CD4-positive, alpha-beta T cell treated with Interleukin-6 at 100 ng/mL for 8 hours (primary cell): ENCODE measurements at places on chromosomes 7 and 10.

- DNase-seq = no peak
Measured at GRCh38 chr7:125573126-125573525, 643.5 kb upstream of the POT1 start.

DNA sequence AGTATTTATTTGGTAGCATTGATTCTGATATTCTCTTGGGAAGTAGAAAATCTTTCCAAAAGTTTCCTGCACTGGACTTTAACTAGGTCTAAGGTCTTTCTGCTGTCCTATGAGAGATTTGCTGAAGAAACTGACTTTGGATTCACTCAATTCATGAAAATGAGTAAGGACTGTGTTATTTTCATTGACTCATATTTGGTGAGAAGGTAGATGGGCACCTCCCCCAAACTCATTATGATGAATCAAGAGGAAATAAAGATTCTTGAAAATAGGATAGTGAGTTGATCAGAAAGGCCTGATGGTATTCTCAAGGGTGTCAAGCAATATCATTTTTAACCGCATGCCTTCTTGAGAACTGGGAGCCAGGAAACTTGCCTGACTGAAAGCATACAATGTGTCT lies 110.3 kb downstream of the RNF133 start:
- DNase-seq = no peak

GRCh38 chr7:20417260-20417659 lies 86.6 kb downstream of the ITGB8 start:
- DNase-seq = no peak

GRCh38 chr7:105219771-105220160 lies 169.0 kb downstream of the SRPK2 start:
- DNase-seq = no peak

DNA sequence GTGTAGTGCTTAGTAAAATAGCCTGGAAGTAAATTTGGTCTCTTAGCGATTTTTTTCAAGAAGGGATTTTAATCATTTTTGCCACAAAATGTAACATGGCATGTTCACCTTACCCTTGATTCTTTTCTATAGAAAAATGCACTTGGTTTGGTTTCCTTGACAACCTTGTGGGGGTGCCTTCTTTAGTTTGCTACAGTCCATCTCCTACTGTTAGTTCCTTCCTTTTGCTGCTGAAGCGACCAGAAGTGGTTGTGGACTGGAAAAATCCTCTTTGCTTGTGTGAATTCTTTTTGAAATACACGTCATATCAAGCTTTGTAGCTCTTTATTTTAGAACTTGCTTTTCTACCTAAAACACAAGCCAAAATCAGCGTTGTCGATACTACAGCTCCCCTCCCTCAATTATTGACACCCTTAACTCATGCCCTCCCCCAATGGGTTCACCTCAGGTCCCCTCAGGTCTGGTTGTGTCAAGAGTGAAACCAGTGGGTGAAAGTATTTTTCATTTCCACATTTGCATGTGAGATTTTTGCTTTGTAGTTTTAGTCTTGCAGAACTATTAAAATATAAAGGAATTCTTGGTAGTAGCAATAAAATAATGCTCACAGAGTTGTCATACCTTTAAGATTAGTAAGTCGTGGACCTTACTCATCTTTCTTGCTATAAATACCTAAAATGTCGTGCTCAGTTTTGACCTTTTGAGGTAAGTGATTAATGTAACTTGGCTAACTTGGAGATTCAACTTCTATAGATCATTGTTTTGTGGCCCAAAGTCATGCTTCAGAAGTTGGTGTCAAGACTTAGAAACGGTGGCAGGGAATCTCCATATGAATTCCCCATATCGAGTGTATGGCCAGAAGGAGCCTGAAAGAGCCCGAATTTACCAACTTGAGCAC lies 1.5 kb downstream of the ACTR3B start:
- no peak for DNase-seq

DNA sequence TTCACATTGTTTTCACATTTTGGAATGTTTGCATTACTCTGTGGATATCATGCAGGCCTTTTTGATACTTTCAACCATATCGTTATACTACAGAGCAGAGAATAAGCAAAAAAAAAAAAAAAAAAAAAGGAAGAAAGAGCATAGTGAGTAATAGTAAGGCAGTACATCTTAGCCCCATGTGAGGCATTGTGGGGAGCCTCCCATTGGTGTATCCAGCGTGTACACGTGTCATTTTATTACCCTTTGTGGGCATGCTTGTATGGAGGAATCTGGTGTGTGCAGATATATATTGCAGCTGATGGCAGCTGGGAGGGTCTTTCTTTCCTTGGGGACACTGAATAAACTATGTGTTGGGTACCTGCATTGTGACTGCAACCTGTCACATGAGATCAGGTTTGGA lies 19.6 kb downstream of the R3HCC1L start:
- DNase-seq = no peak

- peak; percentile 62 for DNase-seq
Measured at GRCh38 chr10:88582806-88583583, at the start of gene RNLS. Gene RNLS (minus strand): TSS chr10:88583318.

GRCh38 chr7:78379148-78379547 lies 580.6 kb downstream of the PHTF2 start:
- DNase-seq = no peak

DNA sequence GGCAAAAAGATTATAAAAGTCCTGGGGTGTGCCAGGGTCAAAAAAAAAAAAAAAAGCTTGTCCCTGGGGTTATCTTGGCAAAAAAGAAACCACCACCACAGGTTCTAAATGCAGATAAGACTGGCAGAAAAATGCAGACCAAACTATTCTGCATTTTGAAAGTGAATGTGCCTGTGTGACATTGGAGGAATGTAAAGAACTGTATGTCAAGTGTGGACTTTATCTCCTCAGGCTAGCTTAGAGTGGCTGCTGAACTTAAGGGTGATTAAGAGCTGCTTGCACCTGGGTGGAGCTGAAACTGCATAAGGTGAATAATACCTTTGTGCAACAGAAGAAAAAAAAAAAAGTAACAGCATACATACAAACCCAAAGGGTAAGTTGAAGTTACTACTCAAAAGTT lies 1.3 kb upstream of the NAPEPLD start:
- DNase-seq = no peak

DNA sequence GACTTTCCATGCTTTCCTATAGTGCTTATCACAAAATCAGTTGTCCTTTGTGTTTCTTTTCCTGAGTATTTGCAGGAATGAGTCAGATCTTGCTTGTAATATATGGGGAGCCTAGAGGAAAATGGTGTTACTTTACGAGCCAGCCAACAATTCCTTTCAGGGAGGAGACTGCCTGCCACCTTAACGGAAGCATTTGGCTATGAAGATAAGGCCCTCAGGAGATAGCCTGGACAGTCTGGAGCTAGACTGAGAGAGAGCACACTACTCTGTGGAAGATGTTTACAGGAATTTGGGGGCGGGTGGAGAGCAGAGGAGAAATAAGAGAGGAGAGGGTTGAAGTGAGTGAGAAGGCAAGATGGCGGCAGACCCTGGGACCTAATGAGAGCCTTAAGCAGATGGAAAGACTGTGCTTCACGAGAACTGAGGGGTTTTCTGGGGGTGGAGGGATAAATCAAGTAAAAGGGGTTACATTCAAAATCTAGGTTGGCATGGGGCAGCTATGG lies 126.3 kb downstream of the SNX10 start:
- DNase-seq = no peak

- DNase-seq = peak; percentile 52
Measured at GRCh38 chr7:151010307-151011096, 13.8 kb downstream of the ATG9B start.

GRCh38 chr7:95658676-95659075 lies 62.4 kb upstream of the PDK4 start:
- DNase-seq = no peak

GRCh38 chr7:106425017-106425719 lies 140.4 kb upstream of the NAMPT start:
- peak; percentile 9 for DNase-seq

GRCh38 chr7:100895956-100896731 lies 456 bp upstream of the ACHE start:
- no peak for DNase-seq

GRCh38 chr10:89301721-89302445 lies at the start of gene IFIT2:
Gene IFIT2 (plus strand): TSS chr10:89302046. CDS start chr10:89302124, 78 bp downstream.
- peak; percentile 43 for DNase-seq

GRCh38 chr10:71316056-71316785 lies 2.8 kb upstream of the SLC29A3 start:
- DNase-seq = no peak

GRCh38 chr10:32377458-32378259 lies 30.7 kb upstream of the EPC1 start:
- DNase-seq = peak; percentile 42

DNA sequence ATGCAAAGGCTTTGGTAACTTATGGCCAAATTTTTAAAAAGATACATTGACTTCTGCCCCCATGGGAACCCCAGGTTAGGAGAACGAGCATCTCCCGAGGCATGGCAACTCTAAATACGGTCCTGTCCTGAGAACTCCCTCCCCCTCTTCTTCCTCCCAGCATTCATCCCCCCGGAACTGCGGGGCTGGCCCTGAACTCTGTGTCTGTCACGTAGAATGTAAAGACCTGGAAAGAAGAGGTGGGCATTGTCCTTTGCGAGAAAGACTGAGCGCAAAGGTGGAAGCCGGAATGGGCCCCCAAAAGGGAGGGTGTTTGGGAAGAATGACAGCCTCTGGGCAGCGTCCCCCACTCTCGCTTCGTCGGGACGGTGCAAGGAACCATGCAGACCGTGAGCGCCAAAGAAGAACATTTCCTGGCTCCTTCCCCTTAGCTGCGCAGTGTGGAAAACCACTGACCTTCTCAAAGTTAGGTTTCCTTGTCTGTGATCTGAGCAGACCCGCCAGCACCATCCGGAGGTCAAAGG lies 21.0 kb downstream of the SHH start:
- DNase-seq = no peak

DNA sequence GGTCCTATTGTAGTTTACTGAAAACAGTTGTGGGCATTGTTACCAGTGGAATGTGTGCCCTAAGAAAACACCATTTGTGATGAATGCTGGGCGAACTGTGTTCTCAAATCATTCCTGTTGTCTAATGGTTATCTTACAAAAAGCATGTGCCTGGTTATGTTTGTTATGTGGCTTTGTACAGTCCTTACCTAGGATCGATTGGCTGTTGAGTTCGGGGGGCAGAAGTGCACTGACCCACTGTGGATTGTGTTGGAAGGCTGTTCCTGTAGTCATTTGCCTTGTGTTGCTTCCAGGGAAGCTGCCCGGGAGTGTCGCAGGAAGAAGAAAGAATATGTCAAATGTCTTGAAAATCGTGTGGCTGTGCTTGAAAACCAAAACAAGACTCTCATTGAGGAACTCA lies 84.3 kb downstream of the CREM start:
- no peak for DNase-seq

GRCh38 chr10:110641256-110641655 lies 2.9 kb upstream of the RBM20 start:
- peak; percentile 17 for DNase-seq
